ENCODE measurements at places on chromosomes 3 and 15.

- DNase-seq: no peak
Observed at GRCh38 chr3:4218456-4219226, 84.5 kb upstream of the SETMAR start.

GRCh38 chr3:16136055-16136454, 38.4 kb upstream of the GALNT15 start:
- DNase-seq: no peak

GRCh38 chr3:155001289-155002010, 78.7 kb upstream of the MME start:
- DNase-seq: no peak

DNA sequence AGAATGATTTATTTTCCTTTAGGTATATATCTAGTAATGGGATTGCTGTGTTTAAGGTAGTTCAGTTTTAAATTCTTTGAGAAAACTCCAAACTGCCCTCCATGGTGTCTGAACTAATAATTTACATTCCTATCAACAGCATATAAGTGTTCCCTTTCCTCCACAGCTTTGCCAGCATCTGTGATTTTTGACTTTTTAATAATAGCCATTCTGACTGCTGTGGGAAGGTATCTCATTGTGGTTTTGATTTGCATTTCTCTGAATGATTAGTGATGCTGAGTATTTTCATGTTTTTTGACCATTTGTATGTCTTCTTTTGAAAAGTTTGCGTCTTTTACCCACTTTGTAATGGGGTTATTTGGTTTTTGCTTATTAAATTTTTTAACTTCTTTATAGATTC, 571.6 kb upstream of the CCDC54 start:
- DNase-seq: no peak

GRCh38 chr15:70508561-70509281, 254.6 kb downstream of the UACA start:
- DNase-seq: peak; percentile 96

DNA sequence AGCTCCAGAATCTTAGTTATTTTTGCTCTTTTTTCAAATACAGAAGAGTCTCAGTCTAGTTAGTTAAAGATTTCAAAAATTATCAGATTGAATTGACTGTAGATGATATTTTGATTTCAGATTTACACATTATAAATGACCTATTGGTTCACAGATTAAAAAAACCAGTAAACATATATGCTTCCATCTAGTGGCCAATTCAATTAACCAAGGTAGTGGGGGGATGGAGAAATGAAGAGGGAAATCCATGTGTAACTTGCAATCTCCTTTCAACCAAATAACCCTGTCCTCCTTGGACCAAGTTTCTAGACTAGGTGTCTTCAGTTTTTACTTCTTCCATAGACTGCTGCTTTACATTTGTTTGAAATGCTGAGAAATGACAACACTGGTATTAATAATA, 789.8 kb downstream of the ROBO1 start:
- DNase-seq: no peak
